ENCODE measurements at places on chromosomes 2 and 18. TPM values are rescaled to one million over a fixed set of nuclear protein-coding genes. Genes with fewer than 3 reads are reported as not detected.

Gene RAB17
- 20.7 TPM for polyA plus RNA-seq

Gene DCC
- polyA plus RNA-seq: 3.1 TPM

Gene XIRP2
- 0.28 TPM for polyA plus RNA-seq

Gene HOXD4
- polyA plus RNA-seq: 0.99 TPM

Gene FAM228A
- polyA plus RNA-seq: 0.70 TPM

Gene MAP3K19
- 2.8 TPM for polyA plus RNA-seq

Gene UPP2
- 0.23 TPM for polyA plus RNA-seq

Gene RNU2-63P
- polyA plus RNA-seq: not detected

Gene ELAC1
- 12.1 TPM for polyA plus RNA-seq

Gene B3GNT7
- 5.2 TPM for polyA plus RNA-seq

Gene GATA6
- 49.5 TPM for polyA plus RNA-seq

Gene LYG1
- 3.6 TPM for polyA plus RNA-seq

Gene ARHGAP28
- 177 TPM for polyA plus RNA-seq

Gene OXER1
- polyA plus RNA-seq: 9.8 TPM

Gene GLB1L
- 15.9 TPM for polyA plus RNA-seq

Gene GTF3C2
- 63.3 TPM for polyA plus RNA-seq

Gene SLC9A4
- 0.08 TPM for polyA plus RNA-seq

Gene PRKAG3
- polyA plus RNA-seq: not detected

Gene CRYGB
- not detected for polyA plus RNA-seq
